ENCODE measurements at places on chromosomes 3 and 15. TPM values are rescaled to one million over a fixed set of nuclear protein-coding genes. Genes with fewer than 3 reads are reported as not detected.

- no peak for DNase-seq
Observed at GRCh38 chr3:38728008-38728407, 78.5 kb upstream of the SCN5A start.

- no peak for DNase-seq
Observed at GRCh38 chr15:83477172-83477807, 30.1 kb downstream of the SH3GL3 start.

GRCh38 chr15:71755092-71755970, 55.0 kb upstream of the NR2E3 start:
- no peak for DNase-seq

NR2E3 gene
- not detected for total RNA-seq

All from esophagus muscularis mucosa (tissue), 4 donors.